ENCODE measurements at places on chromosomes 2 and 18.

DNA sequence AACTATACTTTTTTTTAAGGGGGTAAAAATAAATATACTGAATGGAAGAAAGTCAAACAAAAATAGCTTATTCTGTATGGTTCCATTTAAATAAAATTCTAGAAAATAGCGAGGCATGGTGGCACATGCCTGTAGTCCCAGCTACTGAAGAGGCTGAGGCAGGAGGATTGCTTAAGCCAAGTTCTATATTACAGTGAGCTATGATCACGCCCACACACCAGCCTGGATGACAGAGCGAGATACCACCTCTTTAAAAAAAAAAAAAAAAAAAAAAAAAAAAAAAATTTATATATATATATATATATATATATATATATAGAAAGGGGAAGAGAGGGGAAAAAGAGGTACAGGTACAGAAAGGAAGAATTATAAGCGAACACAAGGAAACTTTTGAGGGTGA, 77.7 kb downstream of the MEMO1 start:
- no peak for DNase-seq

GRCh38 chr2:12090072-12090471, 343.6 kb downstream of the LPIN1 start:
- no peak for DNase-seq

- no peak for DNase-seq
Measured at GRCh38 chr2:149442346-149442745, 112.0 kb downstream of the LYPD6 start.

GRCh38 chr2:136110526-136110925, 7.4 kb downstream of the CXCR4 start:
- DNase-seq, result no peak

DNA sequence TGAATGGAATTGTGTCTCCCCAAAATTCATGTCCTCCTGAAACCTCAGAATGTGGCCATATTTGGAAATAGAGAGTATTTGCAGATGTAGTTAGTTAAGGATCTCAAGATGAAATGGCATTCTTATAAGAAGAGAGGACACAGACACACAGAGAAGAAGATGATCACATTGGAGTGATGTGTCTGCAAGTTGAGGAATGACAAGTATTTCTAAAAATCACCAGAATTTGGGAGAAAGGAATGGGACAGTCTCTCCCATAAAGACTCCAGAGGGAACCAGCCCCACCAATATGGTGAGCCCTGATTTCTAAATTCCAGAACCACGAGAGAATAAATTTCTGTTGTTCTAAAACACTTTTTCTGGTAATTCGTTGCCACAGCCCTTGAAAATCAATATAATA, 166.3 kb downstream of the C1D start:
- DNase-seq, result no peak

DNA sequence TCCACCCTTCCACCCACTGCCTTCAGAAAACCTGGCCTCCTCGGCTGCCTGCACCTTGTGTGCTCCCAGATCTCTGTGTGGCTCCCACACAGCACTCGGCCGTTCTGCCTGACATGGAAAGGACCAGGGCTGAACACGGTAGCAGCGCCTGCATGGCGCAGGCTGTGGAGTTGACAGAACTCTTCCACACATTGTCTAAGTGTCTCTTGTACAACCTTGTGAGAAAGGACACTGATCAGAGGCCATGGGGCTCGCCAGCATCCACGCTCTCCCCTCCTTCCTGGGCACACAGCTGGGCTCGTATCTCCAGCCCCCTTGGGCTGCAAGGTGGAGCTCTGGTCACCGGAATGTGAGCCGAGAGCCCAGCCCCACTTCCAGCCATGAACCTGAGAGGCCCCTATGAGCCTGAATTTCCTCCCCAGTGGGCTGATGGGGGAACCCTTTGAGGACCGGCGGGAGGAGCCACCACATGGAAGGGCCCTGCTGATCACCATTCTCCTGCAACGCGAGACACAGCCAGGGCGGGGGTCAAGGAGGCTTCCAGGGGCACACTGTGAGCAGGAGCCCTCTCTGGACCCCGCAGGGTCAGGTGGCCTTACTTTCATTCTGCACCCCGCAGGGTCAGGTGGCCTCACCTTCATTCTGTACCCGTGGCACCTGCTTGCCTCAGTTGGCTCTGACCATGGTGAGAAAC, 314.2 kb upstream of the MYT1L start:
- no peak for DNase-seq

GRCh38 chr2:53378791-53379190, 388.8 kb upstream of the CHAC2 start:
- no peak for DNase-seq

DNA sequence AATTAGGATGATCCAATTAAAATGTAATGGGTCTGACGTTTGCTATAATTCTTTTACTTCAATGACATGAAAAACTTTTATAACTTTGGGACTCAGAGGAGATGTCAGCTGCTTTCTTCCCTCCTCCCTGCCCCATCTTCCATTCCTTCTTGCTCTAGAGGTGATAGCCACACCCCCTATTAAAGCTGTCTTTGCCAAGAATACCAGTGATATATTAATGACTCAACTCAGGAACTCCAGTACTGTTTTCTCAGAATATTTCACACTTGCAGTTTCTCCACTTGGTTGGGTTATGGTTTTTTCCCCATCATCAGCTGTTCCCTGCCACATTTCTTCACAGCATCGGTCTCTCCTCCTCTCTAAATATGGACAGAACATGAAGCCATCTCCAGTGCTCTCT, 184.0 kb downstream of the KCNE4 start:
- DNase-seq, result no peak

DNA sequence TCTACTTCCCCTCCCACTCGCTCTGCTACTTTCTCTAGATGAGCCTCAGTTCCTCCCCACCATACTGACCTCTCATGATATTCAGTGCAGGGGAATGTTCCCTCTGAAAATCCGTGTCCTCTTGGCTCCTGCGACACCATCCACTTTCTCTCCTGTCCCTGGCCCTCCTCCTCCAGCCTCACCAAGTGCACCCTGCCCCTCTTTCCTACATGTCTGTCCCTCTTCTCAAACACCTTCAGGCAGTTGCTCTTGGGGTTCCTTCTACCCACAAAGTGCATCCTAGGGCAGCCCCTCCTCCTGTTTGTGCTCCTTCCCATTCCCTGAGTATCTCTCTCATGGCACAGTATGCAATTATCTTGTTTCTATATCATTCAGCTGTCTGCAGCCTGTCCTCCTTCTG, 246.4 kb upstream of the RAB6C start:
- no peak for DNase-seq

DNA sequence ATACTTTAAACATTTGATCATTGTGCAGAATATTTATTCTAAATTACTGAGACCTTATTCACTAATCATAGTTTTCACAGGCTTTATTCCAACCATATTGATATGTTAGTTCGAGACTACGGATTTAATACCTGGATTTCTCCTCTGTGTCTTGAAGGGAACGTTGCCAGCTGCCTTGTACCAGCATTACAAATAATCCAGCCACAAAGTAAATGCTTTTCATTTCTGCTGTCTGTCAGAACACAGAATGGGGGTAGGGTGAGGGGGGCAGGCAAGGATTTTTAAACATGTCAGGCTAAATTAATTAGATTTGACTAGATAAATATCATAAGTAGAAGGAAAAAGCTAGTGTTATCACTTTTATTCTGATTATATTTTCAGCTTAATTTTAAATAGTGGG, 3.1 kb downstream of the GCG start:
- no peak for DNase-seq

GRCh38 chr18:24271381-24272228, 126.0 kb downstream of the OSBPL1A start:
- DNase-seq, result no peak

DNA sequence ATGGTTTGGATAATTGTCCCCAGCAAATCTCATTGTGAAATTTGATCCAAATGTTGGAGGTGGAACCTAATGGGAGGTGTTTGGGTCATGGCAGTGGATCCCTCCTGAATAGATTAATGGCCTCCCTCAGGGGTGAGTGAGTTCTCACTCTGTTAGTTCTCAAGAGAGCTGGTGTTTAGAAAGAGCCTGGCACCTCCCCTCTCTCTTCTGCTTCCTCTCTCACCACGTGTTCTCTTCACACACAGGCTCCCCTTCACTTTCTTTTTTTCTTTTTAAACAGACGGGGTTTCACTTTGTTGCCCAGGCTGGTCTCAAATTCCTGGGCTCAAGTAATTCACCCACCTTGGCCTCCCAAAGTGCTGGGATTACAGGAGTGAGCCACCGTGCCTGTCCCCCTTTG, 111.6 kb upstream of the LTBP1 start:
- DNase-seq, result no peak

DNA sequence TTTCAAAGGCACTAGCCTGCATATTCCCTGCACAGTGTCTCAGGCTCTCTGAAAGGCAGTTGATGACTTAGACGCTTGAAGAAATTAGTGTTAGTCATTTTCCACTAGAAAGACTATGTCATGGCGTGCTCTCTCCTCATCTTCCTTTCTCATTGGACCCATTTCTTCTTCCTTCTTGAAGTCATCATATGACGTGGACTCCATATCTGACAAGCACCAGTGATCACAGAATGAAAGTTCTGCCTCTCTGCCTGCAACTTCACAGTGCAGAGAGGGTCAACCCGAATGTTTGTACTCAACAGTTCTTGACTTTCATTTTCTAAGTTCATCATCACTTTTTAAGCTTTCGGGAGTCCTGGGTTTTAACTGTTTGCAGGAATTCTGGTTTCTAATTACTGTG, 63.7 kb upstream of the CYRIA start:
- DNase-seq, result no peak

GRCh38 chr2:38835015-38835601, 40.6 kb downstream of the DHX57 start:
- DNase-seq, result no peak

DNA sequence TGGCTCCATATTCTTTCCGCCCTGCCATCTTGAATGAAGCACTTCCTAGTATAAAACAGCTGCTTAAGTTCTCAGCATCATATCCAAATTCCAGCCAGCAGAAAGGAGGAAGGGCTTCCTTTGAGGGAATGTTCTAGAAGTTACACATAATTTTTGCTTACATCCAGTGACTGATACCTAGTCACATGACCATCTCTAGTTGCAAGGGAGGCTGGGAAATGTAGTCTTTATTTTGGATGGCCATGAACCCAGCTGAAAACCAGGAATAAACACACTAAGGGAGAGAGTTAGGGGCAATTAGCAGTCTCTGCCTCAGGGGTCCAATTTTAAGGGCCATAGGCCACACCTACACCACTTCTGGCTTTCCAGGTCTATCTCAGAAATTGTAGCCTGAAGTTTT, 57.8 kb upstream of the LMAN1 start:
- DNase-seq, result no peak

DNA sequence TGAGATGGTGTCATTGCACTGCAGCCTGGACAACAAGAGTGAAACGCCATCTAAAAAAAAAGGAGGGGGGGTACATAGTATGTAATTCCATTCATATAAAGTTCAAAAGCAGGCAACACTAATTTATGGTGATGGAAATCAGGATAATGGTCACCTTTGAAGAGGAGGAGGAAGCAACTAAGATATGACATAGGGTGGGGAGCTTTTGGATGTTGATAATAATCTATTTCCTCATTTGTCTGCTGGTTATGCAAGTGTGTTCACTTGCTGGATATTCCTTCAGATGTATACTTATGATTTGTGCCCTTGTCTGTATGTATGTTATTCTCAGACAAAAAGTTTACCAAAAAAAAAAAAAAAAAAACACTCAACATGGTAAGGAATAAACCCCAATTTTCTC, 28.6 kb upstream of the ATIC start:
- DNase-seq, result no peak

GRCh38 chr18:46833899-46834298, 77.0 kb upstream of the ST8SIA5 start:
- DNase-seq, result no peak

- DNase-seq, result no peak
Measured at GRCh38 chr2:164000176-164000575, 264.4 kb upstream of the FIGN start.

- peak; percentile 51 for DNase-seq
Measured at GRCh38 chr2:170930131-170930990, 1.3 kb downstream of the GORASP2 start.

DNA sequence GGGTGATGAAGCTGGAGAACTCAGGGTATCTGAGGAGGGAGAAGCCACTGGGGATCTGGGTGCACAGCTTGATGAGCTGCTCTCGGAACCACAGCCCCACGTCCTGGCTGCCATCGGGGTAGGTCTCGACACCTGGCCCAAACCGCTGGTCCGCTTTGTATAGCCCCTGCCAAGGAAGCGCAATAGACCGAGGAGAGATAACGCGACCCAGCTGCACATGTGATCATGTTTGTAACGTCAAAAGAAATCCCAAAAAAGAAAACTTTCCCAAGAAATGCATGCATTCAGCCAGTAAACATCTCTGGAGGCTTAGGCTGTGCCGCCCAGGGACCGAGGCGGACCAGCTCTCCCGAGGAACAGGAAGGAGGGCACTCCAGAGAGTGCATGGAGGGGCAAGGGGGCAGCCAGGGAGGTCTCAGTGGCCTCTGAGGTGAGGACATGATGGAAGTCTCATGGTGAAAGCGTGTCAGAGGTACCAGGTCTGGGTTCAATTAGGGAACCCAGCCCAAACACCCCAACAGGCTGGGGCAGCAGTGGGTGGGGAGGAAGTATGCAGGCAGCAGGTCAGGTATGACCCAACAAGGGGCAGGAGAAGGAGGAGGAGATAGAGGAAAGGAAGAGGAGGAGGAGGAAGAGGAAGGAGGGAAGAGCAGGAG, 28.3 kb downstream of the ANKMY1 start:
- DNase-seq, result no peak

DNA sequence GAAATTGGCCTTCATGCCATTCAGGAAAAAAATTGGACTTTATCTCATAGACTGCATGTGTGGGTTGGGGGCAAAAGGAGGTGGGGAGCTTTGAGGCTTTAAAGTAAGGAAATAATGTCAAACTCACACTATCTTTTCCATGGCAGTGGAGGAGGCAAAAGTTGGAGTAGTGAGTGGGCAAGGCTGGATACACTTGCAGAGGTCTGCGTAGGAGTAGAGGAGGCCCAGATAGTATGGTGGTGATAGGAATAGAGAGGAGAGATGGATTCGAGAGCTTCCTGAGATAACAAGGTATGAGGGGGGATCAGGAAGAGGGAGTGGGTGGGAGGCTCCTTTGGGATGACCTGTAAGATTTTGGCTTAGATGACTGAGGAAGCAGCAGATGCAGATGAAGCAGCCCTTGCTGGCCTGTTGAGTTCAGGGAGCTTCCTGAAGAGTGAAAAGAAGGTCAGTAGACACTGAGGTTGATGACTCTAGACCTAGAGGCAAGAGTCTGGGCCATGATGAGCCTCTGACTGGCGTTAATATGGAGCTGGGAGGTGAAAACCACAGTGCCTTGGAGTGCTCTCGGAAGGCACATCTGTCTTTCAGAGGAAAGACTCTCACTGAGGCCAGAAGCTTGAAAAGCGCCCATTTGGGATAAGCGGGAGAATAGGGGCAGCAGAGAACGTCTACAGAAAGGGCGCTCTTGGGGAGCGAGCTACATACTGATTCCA, 5.8 kb downstream of the UNC50 start:
- DNase-seq, result no peak

DNA sequence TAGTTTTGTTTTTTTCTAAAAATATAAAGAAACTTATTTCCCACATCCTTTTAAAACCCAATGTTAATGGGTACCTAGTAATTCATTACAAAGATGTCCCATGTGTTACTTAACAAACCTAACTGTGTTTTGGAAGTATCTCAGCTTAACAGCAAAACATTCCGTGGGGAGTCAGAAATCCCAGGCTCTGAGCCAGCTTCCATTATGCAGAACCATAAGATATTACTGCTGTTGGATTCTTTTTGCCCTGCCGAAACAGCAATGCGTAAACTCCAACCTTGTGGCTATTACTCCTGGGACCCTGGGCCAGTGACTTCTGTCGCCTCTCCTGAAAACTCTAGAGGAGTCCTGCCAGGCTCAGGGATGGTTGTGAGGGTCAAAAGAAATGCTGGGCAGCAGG, 174.1 kb downstream of the UXS1 start:
- no peak for DNase-seq

Measured in KG1 (cell line).